Activated naive CD4-positive, alpha-beta T cell (primary cell): ENCODE measurements at places on chromosomes 16 and 17.

DNA sequence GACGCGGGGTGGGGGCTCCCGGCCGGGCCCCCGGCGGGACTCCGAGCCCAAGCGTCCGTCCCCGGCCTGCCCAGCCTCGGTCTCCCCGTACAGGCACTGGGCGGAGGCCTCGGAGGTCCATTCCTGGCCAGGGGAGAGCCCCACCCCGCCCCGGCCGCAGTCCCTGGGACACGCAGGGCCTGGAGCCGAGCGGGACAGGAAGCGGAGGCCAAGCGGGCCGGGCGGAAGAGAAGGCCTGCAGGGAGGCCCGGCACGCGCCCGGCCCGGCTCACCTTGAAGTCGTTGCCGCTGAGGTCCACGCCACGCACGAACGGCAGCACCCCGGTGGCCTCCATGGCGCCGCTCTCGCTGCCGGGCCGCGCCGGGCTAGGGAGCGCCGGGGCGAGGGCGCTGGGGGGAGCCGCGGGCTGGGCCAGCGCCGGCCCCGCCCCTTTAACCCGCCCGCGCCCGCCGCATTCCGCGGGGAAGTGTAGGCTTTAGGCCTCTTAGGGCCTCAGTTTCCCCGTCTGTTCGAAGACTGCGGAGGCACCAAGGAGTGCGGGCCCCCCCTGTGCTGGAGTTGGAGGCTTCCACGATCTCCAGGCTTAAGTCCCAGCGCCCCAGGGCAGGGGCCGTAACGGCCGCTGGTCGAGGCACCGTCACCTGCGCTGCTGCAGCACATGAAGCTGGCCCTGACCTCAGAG lies at the start of gene FLII:
Gene FLII (minus strand): TSS at position 383 of the 683 bp plus-strand sequence. CDS start 48 bp downstream, at position 335.
- no peak for DNase-seq

GRCh38 chr16:55232822-55233221 lies 91.2 kb upstream of the IRX6 start:
- no peak for DNase-seq

- DNase-seq: no peak
Observed at GRCh38 chr17:32947736-32948135, 19.8 kb downstream of the TMEM98 start.

- no peak for DNase-seq
Observed at GRCh38 chr17:32615326-32615725, 128.5 kb downstream of the CDK5R1 start.

DNA sequence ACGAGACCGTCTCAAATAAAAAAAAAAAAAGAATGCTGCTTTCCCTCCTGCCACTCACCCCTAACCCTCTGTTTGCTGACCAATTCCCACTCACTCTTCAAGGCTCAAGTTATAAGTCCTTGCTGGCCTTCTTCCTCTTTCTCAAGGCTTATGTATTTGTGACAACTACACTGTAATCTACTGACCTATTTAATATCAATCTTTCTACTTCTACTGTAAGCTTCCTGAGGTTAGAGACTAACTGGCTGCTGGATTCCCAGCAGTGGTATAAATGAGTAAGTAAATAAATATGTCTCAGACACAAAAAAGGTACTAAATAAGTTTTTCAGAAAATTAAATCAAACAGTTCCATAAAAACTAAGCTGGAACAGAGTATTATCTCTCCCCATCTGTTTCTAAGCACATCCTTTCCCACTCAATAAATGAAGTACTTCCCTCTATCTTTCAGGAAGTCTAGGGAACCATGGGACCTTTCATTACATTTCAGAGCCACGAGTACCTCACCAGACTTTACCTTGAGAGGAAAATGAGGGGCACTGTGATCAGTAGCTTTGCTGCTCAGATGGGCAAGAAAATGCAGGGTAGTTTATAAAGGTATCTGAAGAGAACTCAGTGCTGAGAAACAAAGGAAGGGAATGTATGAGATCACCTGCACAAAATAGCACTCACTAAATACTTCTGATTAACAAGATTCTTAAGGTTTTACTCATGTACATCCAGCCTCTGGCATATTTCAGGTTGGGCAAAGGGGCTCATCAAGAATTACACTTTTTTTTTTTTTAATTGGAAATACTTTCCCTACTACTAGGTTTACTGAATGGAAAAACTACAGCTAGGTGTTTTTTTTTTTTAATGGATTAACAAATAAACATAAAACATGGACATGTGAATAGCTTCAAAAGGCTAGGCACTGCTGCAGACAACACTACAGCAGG lies 10.8 kb downstream of the SSH2 start:
- no peak for DNase-seq
